ENCODE measurements at places on chromosomes 1 and 21.

DNA sequence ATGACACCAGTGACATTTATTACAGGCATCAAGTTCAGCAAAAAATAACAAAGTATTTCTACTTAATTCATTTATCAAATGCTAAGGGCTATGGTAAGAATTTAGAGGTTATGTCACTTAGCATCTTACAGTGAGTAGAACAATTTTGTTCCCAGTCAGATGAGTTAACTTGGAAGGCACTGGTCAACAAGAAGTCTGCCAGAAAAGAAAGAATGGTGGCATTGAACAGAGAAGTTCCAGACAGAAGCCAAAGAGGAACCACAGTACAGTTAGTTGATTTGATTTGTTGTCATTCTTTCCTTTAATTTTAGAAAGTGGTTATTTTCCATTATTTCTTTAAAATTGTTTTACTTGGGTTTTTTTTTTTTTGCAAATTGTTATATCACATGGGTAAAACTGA, 232.2 kb upstream of the PKN2 start:
- DNase-seq, result no peak

GRCh38 chr1:32234792-32235191, 12.2 kb upstream of the FAM167B start:
- no peak for DNase-seq

GRCh38 chr1:228459091-228459993, 27.8 kb upstream of the RNF187 start:
- DNase-seq, result no peak

DNA sequence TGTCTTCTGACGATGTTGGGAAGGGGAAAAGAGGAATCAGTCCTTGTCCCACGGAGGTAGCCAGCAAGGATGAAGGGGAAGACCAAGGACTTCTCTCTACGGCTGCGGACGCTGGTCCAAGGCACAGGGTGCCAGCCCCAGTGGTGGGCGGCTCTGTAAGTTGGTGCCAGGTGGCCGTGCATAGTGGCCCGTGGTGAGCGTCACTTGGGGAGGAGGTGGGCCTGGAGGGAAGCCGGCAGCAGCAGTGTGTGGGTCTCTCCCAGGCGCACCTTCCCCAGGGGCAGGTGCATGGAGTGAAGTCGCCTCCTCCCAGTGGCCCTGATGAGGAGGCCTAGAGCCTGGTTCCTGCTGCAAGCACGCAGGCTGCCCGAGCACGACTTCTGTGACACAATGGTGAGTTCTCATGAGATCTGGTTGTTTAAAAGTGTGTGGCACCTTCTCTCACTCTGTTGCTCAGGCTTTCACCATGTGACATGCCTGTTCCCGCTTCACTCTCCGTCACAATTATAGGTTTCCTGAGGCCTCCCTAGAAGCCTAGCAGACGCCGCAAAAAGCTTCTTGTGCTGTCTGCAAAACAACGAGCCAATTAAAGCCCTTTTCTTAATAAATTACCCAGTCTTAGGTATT, 43.6 kb upstream of the TIAM1 start:
- no peak for DNase-seq

DNA sequence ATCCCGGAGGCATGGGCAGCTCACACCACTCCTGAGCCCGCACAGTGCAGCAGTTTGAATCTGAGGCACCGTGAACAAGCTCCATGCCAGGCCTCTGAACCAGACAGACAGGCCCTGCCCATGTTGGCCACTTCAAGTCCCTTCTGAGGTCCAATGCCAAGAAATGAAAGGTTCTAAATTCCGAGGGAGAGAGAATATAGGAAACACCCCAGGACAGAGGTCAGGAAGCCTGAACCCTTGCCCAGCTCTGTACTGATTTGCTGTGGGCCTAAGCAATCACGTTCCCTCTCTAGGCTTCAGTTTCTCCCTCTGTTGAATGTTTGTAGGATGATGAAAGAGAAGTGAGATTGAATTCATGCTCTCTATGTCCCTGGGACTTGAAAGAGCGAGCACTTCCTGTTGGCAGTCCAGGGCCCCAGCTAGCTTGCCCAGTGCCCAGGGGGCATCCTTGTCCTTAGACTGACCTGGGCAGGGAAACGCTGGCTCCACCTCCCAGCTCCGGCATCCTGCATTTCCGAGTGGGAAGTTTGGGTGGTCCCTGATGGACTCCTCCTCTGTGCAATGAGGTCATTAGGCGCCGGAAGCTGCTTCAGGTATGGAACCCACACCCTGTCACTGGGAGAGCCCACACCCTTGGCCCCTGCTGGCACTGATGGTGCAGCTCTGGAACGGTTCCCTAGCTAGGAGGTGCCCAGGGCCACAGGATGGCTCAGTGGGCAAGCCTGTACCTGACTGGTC, 242.4 kb upstream of the TMEM51 start:
- no peak for DNase-seq

DNA sequence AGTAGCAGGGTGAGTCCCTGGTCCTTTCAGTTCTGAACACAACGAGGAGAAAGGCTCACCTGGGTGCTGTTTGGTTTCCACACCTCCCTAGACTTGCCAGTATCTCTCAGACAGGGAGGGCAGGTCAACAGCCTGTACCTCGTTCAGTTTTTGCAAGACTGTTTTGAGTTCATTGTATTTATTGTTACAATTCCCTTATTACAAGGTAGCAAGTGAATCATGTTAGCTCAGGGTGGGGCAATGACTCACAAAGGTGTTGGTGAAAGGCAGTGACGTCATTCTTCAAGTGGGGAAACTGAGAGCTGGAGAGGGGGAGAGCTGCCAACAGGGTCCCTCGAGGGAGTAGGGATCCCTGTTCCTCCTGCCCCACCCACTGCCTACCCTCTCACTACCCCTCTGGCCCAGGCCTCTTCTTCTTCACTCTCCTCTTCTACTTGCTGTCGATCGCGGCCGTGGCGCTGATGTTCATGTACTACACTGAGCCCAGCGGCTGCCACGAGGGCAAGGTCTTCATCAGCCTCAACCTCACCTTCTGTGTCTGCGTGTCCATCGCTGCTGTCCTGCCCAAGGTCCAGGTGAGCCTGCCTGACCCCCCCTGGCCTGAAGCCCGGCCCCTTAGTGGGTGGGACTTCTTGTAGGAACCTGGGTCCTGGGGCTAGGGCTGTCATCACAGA, 13.4 kb downstream of the SERINC2 start:
- DNase-seq, result no peak

DNA sequence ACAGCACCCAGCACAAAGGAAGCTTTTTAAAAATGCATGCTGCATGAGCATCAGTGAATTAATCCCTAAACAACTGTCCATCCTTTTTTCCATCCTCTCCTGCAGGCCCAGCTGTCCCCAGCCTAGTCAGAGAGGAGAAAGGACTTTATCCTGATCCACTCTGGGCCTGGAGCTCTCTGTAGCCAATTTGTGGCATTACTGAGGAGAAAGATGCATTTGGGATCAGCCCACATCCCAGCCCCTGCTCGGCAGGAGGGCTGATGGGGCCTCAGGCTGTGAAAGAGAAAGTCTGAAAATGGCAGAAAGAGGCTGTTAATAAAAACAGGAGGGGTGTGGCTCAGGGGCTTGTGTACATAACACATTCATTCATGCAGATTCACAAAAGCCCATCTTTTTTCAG, 37.5 kb upstream of the ATP2B4 start:
- no peak for DNase-seq

GRCh38 chr21:22670148-22670547, 1671.9 kb downstream of the NCAM2 start:
- no peak for DNase-seq

- DNase-seq, result no peak
These were observed 60.2 kb upstream of the ACTRT2 start for GRCh38 chr1:2961081-2961480.

DNA sequence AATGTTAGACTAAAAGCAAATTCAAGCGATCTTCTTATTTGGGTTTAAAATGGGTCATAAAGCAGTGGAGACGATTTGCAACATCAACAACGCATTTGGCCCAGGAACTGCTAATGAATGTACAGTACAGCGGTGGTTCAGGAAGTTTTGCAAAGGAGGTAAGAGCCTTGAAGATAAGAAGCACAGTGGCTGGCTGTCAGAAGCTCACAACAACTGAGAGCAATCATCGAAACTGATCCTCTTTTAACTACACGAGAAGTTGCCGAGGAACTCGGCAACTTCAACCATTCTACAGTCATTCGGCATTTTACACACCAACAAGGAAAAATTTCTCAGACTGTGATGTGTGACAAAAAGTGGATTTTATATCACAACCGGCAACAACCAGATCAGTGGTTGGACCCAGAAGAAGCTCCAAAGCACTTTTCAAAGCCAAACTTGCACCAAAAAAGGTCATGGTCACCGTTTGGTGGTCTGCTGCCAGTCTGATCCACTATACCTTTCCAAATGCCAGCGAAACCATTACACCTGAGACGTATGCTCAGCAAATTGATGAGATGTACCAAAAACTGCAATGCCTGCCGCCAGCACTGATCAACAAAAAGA, 47.9 kb downstream of the ASH1L start:
- DNase-seq, result no peak

DNA sequence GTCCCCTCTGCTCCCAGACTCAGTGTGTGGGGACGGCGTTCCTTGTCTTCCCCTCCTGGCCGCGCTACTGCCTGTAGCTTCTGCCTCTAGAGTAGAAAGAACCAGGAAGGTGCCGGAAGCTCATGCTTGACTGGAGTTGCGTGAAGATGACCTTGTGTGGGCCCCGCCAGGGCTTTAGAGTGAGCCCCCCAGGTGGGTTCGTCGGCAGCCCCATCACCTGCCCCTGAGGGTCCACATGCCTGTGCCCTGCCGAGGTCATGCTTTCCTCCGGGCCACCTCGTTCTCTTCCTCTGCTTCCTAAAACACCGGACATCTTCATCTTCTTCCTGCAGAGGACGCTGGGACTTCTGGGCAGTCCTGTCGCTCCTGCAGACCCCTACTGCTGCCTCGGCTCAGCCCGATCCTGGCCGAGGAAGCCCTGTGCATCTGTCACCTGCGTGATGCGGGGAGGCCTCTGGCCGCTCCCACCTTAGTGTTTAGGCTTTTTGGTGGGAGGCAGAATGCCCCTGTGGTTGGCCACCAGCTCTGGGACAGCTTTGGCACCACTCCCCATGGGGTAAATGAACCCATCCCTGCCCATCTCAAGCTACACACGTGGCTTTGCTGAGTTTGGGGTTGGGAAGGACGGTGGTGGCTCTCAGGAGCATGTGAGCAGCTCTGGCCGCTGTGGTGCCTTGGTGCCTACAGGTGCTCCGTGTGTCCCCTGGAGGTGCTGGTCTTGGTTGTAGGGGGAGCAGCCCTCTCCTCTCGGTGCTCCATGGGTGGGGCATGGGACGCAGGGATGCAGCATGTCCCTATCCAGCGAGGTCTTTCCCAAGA, 12.3 kb downstream of the OBSCN start:
- no peak for DNase-seq

DNA sequence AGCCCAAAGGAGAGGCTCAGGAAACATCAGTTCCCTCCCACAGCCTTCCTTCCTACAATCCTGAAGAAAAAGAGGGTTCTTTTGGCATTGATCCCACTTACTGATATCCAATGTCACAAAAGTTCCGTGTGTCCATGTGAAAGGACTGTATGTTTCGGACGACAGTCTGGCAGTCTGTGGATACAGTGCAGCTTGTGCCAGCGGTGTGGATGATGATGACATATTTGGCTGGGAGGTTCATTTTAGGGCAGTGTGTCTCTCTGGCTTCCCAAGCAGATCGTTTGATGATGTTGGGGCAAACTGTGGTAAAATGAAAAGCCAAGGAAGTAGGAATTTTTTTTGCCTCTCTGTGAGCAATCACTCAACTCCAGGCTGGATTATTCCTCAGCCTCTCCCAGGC, 10.4 kb downstream of the PGLYRP3 start:
- no peak for DNase-seq

DNA sequence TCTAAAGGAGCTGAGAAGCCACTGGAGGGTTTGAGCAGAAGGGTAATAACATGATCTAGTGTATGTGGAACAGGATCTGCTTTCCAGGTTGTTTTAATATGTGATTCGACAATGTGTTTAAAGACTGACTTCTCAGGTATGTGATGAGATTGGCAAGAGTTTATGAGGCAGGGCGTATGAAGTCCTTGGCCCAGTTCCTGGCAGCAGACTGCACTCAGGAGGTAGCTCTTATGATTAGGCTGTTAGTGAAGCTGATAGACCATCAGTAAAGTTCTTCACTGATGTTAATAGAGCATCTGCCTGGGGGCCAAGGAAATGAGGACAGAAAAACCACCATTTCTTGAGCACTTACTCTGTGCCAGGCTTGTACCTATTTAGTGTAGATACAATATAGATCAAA, 41.9 kb upstream of the SERBP1 start:
- DNase-seq, result no peak

DNA sequence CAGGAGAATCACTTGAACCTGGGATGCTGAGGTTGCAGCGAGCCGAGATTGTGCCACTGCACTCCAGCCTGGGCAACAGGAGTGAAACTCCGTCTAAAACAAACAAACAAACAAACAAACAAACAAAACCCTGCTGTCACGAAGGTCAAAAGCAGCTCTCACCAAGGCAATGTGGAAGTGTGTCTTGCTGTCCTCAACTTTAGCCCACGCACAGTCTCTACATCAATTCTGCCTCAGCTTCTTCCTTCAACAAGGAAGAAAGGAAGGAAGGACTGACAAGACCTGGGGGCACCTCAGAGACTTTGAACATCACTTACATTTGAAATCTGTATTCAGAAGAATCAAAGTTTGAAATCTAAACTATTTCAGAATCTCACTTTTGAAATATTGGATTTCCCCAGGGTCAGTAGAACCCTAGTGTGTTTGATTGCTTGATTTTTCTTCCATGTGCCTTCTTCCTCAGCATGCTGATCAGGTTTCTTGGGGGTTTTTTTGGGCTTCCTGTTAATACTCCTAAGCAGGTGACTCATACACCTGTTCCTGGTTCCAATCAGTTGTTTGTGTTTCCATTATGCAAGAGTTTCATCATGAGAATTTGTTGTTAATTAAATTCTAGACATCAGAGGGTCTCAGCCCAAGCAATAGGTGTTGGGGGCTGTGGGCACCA, 6.5 kb upstream of the CSTB start:
- DNase-seq, result no peak

DNA sequence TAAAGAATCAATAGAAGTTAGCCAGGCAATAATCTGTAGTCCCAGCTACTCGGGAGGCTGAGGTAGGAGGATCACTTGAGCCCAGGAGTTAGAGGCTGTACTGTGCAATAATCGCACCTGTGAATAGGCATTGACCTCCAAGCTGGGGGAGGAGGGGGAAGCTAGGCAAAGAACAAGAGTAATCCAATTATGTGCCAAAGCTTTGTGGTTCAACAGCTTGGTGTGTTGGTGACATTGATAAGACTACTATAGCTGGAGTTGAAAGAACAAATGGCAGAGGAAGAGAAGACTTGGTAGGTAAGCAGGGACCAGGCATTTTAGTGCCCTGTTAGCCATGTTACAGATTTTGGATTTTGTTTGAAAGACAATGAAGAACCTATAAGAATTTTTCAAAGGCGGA, 2.1 kb upstream of the TMCO2 start:
- DNase-seq, result no peak

Data from vagina (tissue), 2 donors.